ENCODE measurements at places on chromosomes 16 and 17. TPM values are rescaled to one million over a fixed set of nuclear protein-coding genes. Genes with fewer than 3 reads are reported as not detected.

- no peak for DNase-seq
Measured at GRCh38 chr17:44448412-44448811, 54.8 kb downstream of the GPATCH8 start.

KRTAP3-3 gene
- not detected for total RNA-seq

DNA sequence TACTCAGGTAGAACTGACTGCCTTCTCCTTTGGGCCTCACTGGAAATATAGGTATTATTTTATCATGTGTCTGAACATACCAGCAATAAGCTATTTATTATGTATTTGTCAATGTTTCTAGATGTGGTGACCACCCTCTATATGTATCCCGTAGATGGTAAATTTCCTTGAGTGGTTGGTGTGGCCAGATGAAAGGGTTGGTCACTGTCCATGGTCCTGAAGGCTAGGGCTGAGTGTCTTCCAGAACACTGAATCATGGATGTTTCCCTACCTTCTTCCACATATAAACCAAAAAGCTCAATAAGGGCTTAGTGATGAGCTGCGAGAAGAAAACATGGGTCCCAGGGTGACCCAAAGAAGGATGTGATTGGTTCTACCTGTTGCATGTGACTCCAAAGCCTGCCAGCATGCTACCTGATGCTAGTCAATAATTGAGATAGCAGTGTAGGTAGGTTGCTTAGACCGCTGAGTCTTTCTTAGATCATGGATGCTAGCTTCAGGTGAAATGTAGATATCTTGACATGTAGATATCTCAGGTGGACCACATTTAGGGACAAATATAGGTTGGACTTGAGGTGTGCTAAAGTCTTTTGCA lies 150.3 kb downstream of the ASIC2 start:
- DNase-seq = no peak

GRCh38 chr16:71230122-71230845 lies at the start of gene HYDIN:
Gene HYDIN, minus strand, starts transcription at chr16:71230722. Its CDS starts 43,827 bp downstream, at chr16:71186895.
- peak; percentile 28 for DNase-seq

DNA sequence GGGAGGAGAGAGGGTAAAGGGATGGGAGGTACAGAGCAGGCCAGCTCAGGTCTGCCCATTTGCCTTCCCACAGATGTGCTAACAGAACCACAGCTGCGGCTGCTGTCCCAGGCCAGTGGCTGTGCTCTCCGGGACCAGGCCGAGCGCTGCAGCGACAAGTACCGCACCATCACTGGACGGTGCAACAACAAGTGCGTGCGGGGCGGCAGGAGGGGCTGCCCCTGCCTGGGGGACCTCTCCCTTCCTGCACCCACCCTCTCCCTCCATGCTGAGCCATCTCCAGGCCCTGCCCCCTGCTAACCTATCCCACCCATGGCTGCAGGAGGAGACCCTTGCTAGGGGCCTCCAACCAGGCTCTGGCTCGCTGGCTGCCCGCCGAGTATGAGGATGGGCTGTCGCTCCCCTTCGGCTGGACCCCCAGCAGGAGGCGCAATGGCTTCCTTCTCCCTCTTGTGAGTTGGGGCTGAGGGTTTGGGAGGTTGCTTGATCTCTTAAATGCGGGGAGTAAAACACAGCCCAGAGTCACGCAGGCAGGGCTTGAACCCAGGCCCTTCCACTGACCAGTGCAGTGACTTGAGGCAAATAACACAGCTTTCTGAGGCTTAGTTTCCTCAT lies 1.2 kb downstream of the EPX start:
- no peak for DNase-seq

GRCh38 chr17:12821376-12821940 lies 32.2 kb downstream of the ARHGAP44 start:
- DNase-seq = no peak

SARM1 gene
- total RNA-seq = 8.5 TPM

DNA sequence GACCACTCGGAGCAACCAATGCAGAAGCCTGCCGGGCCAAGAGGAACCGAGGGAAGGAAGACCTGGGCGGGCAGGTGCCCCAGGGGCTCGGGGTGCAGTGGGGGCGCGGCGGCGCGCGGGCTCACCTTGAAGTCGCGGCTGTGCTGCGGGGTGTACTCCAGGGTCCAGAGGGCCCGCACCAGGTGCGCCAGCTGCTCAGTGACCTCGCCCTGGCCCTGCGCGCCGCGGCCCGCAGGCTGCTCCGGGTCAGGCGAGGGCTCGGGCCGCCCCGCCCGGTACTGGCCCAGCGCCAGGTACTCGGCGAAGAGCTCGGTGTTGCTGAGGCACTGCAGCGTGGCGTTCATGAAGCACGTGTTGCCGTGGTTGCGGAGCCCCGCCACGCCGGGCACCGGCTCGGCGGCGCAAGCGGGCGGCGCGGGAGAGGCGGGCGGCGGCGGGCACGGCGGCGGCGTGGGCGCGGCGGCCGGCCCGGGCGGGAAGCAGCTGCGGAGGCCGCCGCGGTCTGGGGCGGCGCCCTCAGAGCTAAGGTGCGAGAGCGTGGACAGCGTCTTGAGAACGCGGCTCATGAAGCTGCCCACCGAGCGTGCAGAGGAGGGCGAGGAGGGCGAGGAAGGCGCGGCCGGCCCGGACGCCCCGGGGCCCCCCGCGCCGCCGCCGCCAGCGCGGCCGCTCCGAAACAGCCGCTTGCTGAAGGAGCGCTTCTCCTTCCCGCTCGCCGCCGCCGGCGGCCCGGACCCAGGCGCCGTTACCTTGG lies 562 bp downstream of the USP31 start:
- DNase-seq = peak; percentile 75

PPL gene
- 7.8 TPM for total RNA-seq

- DNase-seq = no peak
Measured at GRCh38 chr17:28888832-28889231, 8.7 kb downstream of the FLOT2 start.

DNA sequence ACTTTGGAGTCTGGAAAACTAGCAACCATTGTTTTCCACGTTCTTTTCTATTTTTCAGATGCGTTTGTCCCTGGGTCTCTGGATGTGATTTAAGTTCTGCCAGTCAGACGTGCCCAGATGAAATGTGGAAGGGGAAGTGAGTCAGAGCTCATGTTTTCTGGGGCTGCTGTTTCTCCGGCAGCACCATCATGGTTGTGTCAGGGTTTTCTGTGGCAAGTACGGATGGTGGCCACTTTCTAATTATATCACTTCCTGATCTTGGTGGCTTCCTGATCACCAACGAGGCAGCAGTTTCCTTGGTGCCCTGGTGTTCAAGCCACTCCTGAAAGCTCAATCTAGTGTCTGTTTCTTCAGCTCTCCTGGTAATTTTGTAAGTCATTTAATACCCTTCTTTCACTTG lies 31.4 kb upstream of the PMFBP1 start:
- DNase-seq = peak; percentile 33

GRCh38 chr17:8105957-8106398 lies 12.3 kb downstream of the ALOXE3 start:
- no peak for DNase-seq

DNA sequence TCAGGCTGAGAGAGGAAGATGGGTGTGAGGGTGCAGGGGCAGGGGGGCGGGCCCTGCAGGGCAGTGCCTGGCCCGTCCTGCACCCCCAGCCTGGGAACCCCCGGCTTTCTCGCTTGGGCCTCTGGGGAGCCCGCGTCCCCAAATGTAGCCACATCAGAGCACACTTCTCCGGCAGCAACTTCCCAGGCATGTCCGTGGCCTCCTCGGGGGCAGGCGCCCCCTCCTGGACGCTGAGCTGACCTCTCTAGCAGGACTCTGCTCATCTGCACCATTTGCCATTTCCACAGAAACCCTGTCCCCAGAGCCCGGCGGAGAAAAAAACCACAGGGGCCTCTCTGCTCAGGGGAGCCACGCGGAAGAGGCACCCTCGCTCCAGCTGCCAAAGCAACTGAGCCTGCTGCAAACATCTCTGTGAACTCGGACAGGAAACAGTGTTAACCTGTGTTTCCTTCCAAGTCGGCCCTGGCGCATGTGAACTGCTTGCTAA lies 63.4 kb downstream of the KLHDC4 start:
- no peak for DNase-seq

ALOX12B gene
- total RNA-seq = not detected

GRCh38 chr17:78791840-78792709 lies 10.0 kb upstream of the CYTH1 start:
- no peak for DNase-seq

DNA sequence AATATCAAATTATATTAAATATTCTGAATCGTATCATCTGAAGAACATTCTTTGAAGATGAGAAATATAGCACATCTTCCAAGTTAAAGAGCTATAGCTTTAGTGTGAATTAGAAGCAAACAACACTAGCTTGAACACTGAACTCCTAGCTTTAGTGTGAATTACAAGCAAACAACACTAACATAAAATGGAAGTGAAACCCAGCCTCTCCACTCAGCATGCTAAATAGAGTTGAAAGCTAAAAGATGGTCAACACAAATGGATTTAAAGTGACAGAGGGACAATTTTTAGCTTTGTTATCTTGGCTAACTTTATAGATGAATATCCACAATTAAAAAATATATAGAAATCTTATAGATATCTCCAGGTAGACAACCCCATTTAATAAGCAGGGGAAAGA lies 4.5 kb upstream of the KIF2B start:
- DNase-seq = no peak

DNA sequence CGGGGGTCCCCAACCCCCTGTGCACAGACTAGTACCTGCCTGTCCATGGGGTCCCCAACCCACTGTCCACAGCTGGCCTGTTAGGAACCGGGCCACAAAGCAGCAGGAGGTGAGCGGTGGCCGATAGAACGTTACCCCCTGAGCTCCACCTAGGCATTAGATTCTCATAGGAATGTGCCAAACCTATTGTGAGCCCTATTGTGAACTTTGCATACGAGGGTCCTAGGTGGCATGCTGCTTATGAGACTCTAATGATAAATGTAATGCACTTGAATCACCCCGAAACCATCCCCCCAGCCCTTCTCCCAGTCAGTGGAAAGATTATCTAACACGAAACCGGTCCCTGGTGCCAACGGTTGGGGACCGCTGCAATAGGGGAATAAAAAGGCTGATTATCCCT lies 1.5 kb downstream of the REXO5 start:
- DNase-seq = no peak

- DNase-seq = peak; percentile 52
Measured at GRCh38 chr17:48814504-48814903, 2.5 kb downstream of the TTLL6 start.

GRCh38 chr17:37607637-37608331 lies 1.4 kb downstream of the SYNRG start:
- DNase-seq = no peak

DNA sequence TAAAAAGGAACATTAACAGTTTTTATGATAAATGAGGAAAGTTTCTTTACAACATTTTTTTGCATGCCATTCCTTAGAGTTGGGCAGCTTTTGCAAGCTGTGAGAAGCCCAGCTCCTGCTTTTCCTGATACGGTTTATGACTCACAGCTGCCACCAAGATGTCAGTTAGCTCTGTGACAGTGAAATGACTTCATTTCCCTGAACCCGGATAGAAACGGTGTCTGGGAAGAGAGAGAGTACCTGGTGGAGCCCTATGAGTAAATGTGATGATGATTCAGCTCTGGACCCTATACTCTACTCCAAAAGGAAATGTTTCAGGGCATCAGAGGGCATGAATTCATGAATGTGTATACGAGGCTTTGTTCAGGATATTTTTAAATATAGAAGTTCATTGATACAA lies 366.3 kb upstream of the HSBP1 start:
- DNase-seq = no peak

NKD1 gene
- 0.77 TPM for total RNA-seq

- peak; percentile 24 for DNase-seq
Measured at GRCh38 chr16:30375864-30376263, 1.3 kb downstream of the MYL11 start.

- DNase-seq = no peak
Measured at GRCh38 chr16:68642436-68643101, 2.5 kb upstream of the CDH3 start.

IGF2BP1 gene
- total RNA-seq = not detected

GRCh38 chr17:17325816-17326215 lies 22.6 kb downstream of the NT5M start:
- no peak for DNase-seq

GRCh38 chr16:85062845-85063244 lies 35.2 kb downstream of the KIAA0513 start:
- no peak for DNase-seq

DNA sequence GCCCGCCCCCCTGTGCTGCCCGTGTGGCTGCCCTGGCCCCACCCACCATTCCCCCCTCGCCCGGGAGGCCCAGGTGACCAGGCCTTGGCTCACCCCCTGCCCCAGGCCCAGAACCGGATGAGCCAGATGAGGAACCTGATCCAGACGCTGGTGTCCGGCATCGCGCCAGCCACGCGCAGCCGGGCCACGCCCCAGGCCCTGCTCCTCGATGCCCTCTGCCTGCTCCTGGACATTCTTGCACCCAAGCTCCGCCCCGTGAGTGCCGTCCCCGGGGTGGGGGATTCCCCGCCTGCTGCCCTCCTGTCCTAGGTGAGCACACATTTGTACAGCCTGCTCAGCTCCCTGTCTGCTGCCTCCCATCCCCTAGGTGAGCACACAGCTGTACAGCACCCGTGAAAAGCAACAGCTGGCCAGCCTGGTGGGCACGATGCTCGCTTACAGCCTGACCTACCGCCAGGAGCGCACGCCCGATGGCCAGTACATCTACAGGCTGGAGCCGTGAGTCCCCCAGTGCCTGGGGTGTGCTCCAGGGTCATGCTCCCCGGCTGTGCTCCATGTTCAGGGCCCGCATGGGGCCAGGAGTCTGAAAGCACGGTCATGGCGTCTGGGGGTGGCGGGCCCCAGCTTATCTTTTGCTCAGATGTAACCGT lies 4.8 kb downstream of the GNG13 start:
- no peak for DNase-seq

- DNase-seq = no peak
Measured at GRCh38 chr16:12006637-12007036, 30.1 kb downstream of the SNX29 start.

Data from heart left ventricle (tissue), 16 donors.